Diencephalon (tissue), 1 donor: ENCODE measurements at places on chromosomes 1 and 21. TPM values are rescaled to one million over a fixed set of nuclear protein-coding genes. Genes with fewer than 3 reads are reported as not detected.

The NECTIN4 gene
- not detected for total RNA-seq

The DMRTA2 gene
- 0.92 TPM for total RNA-seq

The CD247 gene
- total RNA-seq = 4.8 TPM

The CD1D gene
- total RNA-seq = 0.23 TPM

The SLC45A3 gene
- total RNA-seq = 1.2 TPM

The ACTA1 gene
- total RNA-seq = 0.23 TPM

The KRTAP27-1 gene
- total RNA-seq = not detected

The PDC gene
- not detected for total RNA-seq

The TPTE gene
- not detected for total RNA-seq

The ADGRL2 gene
- 164 TPM for total RNA-seq

The TRNP1 gene
- 23.3 TPM for total RNA-seq

The WNT4 gene
- 11.3 TPM for total RNA-seq

The SERTAD4 gene
- 26.8 TPM for total RNA-seq

The CAMK2N1 gene
- 128 TPM for total RNA-seq

The OR6F1 gene
- total RNA-seq = not detected

The APOBEC4 gene
- 0.23 TPM for total RNA-seq

The GJA9 gene
- not detected for total RNA-seq

The S100A6 gene
- total RNA-seq = 51.7 TPM

The RBM11 gene
- 14.3 TPM for total RNA-seq

The EDARADD gene
- 1.8 TPM for total RNA-seq

The LRRIQ3 gene
- 2.5 TPM for total RNA-seq

The BNIPL gene
- total RNA-seq = 0.23 TPM

The PTGFRN gene
- 72.0 TPM for total RNA-seq

The F13B gene
- total RNA-seq = not detected

The FRRS1 gene
- 3.7 TPM for total RNA-seq

The UMODL1 gene
- not detected for total RNA-seq

The CRYBG2 gene
- total RNA-seq = 1.4 TPM

The ADORA1 gene
- total RNA-seq = 29.8 TPM

The RPTN gene
- total RNA-seq = not detected

The NBPF10 gene
- 0.92 TPM for total RNA-seq

The SYCP1 gene
- not detected for total RNA-seq

The RAB25 gene
- total RNA-seq = not detected

The SLC25A33 gene
- 15.7 TPM for total RNA-seq

The OSCP1 gene
- total RNA-seq = 28.1 TPM

The MPL gene
- total RNA-seq = 0.23 TPM

The ZNF683 gene
- total RNA-seq = not detected

The TMEM200B gene
- 1.8 TPM for total RNA-seq
